ENCODE measurements at places on chromosomes 3 and 15.

DNA sequence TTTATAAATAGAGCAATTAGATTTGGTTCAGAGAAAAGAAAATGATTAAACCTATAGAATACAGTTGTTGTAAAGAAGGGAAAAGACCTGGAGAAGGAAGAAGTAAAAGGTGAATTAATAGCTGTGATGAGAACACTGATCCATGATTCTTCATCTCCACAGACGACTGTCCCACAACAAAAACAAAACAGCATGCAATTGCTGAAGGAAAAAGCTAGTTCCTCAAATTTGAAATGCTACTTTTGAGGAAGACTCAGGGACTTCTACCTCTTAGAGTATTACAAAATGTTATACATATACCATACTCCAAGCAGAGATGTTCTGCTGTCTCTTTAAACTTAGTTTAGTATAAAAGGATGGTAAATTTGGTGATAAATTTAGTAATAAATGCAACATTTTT is 21.5 kb downstream of the ALCAM start:
- H3K36me3 ChIP-seq = no peaks in the 10 kb centered on the region
- peaks cover 6% of the 10 kb centered on the region for H3K27me3 ChIP-seq
- no peak overlapping the region for H3K4me3 ChIP-seq
- no peak overlapping the region for H3K27ac ChIP-seq
- DNase-seq = no peak

- DNase-seq = no peak
- peaks cover 2% of the 10 kb centered on the region for H3K36me3 ChIP-seq
- no peak overlapping the region for H3K27ac ChIP-seq
- H3K27me3 ChIP-seq = peaks cover 24% of the 10 kb centered on the region
- no peaks in the 10 kb centered on the region for H3K4me1 ChIP-seq
- no peak overlapping the region for H3K4me3 ChIP-seq
Measured at GRCh38 chr3:39021465-39022285, 30.1 kb downstream of the SCN11A start.

DNA sequence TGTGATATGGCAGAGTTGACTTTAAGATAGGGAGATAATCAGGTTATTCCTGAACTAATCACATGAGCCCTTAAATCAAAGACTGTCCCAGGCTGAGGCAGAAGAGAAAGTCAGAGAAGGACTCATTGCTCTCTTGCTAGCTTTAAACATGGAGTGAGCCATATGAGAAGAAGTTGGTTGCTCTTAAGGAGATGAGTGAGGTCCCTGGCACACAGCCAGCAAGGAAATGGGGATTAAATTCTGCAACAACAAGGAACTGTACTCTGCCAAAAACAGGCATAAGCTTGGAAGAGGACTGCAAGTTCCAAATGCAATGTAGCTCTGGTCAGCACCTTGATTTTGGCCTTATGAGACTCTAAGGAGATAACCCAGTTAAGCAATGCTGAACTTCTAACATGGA is 457.0 kb downstream of the PLOD2 start:
- no peaks in the 10 kb centered on the region for H3K4me1 ChIP-seq
- DNase-seq = no peak
- H3K27ac ChIP-seq = no peak overlapping the region
- no peak overlapping the region for H3K4me3 ChIP-seq
- no peaks in the 10 kb centered on the region for H3K27me3 ChIP-seq
- H3K36me3 ChIP-seq = no peaks in the 10 kb centered on the region

DNA sequence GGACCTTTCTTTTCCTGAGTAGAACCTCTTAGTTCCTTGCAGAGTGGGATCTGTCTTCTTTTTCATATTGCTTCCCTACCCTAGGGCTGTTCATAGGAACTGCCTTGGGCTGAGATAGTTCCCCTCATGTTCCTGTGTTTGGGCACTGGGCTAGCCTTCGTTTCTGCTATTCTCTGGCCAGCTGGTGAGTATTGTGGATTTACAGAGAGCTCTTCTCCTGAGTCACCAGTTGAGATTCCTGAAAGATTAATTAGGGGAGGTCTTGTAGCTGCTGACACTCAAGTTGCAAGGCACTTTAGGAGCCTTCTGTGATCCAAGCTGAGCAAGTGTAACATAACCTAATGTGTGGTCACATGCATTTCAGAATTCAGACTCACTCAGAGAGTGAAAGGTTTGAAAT is 30.7 kb downstream of the CHD2 start:
- H3K27me3 ChIP-seq = no peaks in the 10 kb centered on the region
- H3K4me3 ChIP-seq = no peak overlapping the region
- no peak for DNase-seq
- peaks cover 49% of the 10 kb centered on the region for H3K4me1 ChIP-seq
- peak overlapping the region; percentile 17 for H3K27ac ChIP-seq

DNA sequence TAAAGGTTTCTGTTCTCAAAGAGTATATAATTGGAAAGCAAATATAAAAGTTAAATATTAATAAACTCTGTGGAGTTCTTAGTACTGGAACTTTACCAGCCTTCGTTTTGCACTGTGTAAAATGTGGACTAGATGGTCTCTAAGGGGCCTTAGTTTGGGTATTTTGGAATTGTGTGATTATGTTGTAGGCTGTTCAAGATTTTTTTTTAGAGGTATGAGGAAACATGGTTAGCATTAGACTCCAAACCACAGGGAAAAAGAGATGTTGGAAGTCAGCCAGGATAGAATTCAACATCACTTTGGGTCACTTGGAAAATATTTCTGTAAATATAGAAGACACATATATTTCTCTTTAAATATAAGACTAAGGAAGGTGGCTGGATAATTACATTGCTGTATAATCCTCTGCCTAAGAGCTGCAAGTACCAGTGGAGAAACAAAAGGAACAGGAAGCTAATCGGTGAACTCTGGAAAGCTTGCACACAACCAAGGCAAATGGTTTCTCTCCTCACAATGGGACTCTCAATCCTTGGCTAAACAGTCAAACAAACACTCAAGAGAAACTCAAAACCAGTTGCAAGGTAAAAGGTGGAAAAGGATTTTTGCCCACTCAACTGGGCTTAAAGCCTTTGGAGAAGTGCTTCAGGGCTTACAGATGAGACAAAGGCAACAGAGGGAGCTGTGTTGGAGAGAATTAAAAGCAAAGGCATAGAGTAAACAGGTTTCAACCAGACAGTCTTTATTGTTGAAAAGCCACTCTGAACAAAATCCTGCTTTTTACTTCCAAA is 141.7 kb downstream of the NR1D2 start:
- H3K27ac ChIP-seq = no peak overlapping the region
- no peak for DNase-seq
- no peaks in the 10 kb centered on the region for H3K36me3 ChIP-seq
- no peak overlapping the region for H3K4me3 ChIP-seq
- no peaks in the 10 kb centered on the region for H3K27me3 ChIP-seq
- no peaks in the 10 kb centered on the region for H3K4me1 ChIP-seq

DNA sequence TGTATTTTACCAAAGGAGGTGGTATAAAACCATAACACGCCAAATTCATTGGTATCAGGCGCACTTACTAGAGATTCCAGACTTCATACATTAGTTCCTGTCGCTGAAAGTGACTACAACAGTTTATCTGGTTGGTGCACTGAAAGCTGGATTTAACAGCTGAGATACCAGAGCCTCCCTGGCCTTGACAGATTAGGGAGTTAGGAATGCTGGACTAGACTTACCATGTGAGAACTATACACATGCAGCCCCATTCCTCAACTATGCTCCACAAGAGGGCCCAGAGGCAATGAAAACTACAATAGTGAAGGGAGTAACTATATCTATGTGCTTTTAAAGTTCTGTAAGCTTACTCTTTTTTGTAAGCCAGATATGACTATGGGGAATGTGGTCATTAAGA is 174.4 kb downstream of the STAG1 start:
- H3K4me1 ChIP-seq = peaks cover 5% of the 10 kb centered on the region
- H3K4me3 ChIP-seq = no peak overlapping the region
- no peaks in the 10 kb centered on the region for H3K27me3 ChIP-seq

DNA sequence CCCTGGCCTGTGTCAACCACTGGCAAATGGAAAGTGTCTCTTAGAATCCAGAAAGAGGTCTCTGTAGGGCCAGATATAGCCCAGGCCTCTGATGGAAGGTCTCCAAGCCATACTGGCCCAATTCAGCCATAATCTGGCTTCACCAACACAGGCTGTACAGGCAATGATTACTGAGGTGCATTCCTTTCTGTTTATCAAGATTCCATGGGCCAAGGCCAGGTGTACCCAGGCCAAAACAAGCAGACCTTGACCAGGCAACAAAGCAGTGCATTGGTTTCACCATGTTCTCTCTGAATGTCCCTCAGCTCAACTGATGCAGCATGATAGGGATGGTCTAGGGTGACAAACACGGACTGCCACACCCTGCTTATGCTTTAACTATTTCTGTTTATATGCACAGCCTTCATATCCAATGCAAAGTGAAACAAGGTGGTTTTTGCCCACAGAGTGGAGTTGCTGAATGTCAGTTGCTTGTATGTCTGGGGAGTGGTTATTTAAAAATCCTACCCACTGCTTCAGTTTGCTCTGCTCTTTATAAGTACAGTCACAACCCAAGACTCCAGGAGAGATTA is 25.2 kb downstream of the CCNL1 start:
- H3K36me3 ChIP-seq = no peaks in the 10 kb centered on the region
- no peaks in the 10 kb centered on the region for H3K27me3 ChIP-seq
- DNase-seq = no peak
- no peak overlapping the region for H3K4me3 ChIP-seq
- H3K4me1 ChIP-seq = peaks cover 40% of the 10 kb centered on the region

GRCh38 chr15:99257107-99257750 is 5.9 kb downstream of the LRRC28 start:
- H3K27me3 ChIP-seq = no peaks in the 10 kb centered on the region
- no peak for DNase-seq
- H3K4me1 ChIP-seq = peaks cover 16% of the 10 kb centered on the region
- no peak overlapping the region for H3K4me3 ChIP-seq
- H3K27ac ChIP-seq = no peak overlapping the region

DNA sequence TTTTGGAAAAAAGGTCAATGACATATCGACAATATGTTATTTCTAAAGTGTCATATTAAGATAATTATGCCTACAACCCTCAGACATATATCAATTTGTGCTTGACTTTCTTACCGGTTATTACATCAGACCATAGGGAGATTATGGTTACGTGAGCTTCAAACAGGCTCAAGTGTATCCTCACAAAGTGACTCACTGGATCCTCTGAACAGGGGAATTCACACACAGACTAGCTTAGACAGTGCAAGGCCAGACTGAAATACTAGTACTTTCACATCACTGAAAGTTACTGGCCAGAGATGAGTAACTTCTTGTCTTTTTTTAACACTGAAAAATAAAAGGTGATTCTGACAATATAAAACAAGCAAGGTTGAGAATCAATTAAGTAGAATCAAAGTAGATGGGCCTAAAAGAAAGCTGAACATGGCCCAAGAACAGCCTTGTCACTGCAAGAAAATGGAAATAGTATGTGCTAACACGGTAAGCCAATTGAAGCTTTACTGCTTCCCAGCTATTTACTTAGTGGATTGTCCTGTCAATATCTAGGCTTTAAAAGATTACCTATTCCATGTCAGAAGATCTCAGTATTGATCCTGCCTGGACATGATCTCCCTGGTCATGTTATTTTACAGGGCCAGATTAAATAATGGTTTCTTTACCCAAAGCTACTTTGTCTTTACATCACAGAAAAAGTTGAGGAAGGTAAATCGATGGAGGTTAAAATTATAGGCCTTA is 848.6 kb downstream of the ROBO1 start:
- H3K27ac ChIP-seq = no peak overlapping the region
- DNase-seq = no peak
- H3K36me3 ChIP-seq = no peaks in the 10 kb centered on the region
- no peaks in the 10 kb centered on the region for H3K4me1 ChIP-seq
- H3K4me3 ChIP-seq = no peak overlapping the region
- H3K27me3 ChIP-seq = no peaks in the 10 kb centered on the region

- H3K4me1 ChIP-seq = no peaks in the 10 kb centered on the region
- H3K27ac ChIP-seq = no peak overlapping the region
- H3K36me3 ChIP-seq = peaks cover 68% of the 10 kb centered on the region
- H3K4me3 ChIP-seq = no peak overlapping the region
- DNase-seq = no peak
Measured at GRCh38 chr15:42749266-42749665, 12.3 kb upstream of the CDAN1 start.

GRCh38 chr3:13053893-13054292 is 19.3 kb downstream of the IQSEC1 start:
- H3K27ac ChIP-seq = no peak overlapping the region
- DNase-seq = no peak
- no peaks in the 10 kb centered on the region for H3K27me3 ChIP-seq
- H3K4me3 ChIP-seq = no peak overlapping the region
- peaks cover 24% of the 10 kb centered on the region for H3K4me1 ChIP-seq

DNA sequence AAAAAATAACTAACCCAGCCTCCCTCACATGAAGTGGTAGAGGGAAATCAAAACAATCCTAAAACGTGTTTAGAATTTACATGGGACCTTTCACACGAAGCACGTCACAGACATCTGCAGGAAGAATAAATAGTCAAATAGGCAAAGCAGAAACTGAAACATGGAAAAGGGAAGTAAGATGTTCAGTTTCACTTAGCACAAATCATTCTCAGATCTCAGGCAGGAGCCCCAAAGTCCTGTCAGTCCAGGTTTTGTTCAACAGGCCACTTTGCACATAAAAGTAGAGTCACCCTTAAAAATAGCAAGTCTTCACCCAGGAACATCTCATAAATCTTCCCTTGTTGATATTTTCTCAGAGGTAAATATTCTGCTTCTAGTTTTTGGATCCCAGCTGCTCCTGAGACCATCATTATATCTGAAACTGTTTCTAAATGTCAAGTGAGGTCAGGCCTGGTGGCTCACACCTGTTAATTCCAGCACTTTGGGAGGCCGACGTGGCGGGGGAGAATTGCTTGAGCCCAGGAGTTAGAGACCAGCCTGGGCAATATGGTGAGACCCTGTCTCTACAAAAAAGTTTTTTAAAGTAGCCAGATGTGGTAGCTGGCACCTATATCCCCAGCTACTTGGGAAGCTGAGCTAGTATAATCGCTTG is 1.9 kb downstream of the RUBCN start:
- peak overlapping the region; percentile 67 for H3K4me3 ChIP-seq
- no peaks in the 10 kb centered on the region for H3K36me3 ChIP-seq
- no peak for DNase-seq
- H3K27ac ChIP-seq = no peak overlapping the region
- H3K27me3 ChIP-seq = no peaks in the 10 kb centered on the region

- DNase-seq = no peak
- peaks cover 6% of the 10 kb centered on the region for H3K4me1 ChIP-seq
- H3K4me3 ChIP-seq = no peak overlapping the region
- peaks cover 2% of the 10 kb centered on the region for H3K36me3 ChIP-seq
- no peak overlapping the region for H3K27ac ChIP-seq
Measured at GRCh38 chr15:95620934-95621579, 709.4 kb upstream of the NR2F2 start.
